Mesenteric fat pad (tissue), 1 donor: ENCODE measurements at places on chromosomes 16 and 17. TPM values are rescaled to one million over a fixed set of nuclear protein-coding genes. Genes with fewer than 3 reads are reported as not detected.
A peak's percentile ranks its signal among the peaks of the same experiment; 100 is the strongest.

P2RX5 gene
- 0.29 TPM for total RNA-seq

PARD6A gene
- total RNA-seq, result 3.9 TPM

CCDC78 gene
- total RNA-seq, result 1.0 TPM

TOP2A gene
- total RNA-seq, result 0.48 TPM

PRSS8 gene
- 0.51 TPM for total RNA-seq

RAB26 gene
- total RNA-seq, result not detected

DNA sequence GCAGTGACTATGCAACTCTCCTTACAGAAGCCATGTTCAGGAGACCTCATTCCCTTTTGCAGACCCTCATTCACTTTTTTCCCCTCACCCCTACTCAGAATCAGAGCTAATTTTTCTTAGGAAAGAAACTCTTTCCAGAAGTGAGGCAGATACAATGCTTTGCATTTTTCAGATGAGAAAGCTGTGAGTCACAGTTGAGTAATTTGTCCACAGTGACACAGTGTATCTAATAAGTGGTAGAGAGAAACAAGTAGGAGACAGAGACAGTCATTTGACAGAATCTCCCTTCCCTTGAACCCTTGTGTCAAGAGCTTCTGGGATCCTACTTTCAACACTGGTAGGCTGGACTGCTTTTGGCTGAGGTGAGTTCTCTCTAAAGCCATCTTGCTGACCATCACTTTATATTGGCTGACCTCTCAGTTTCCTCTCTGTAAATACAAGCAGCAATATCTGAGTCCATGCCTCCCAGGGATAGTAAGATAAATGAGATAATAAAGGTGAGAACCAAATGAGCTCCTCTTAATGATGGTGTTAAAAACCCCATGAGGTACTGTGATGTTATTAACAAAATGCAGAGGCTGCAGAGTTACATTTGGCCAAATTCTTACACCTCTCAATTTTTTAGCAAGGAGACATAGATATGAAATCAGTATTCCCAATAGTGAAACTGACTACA, 130.8 kb downstream of the CA10 start:
- DNase-seq, result no peak

DNA sequence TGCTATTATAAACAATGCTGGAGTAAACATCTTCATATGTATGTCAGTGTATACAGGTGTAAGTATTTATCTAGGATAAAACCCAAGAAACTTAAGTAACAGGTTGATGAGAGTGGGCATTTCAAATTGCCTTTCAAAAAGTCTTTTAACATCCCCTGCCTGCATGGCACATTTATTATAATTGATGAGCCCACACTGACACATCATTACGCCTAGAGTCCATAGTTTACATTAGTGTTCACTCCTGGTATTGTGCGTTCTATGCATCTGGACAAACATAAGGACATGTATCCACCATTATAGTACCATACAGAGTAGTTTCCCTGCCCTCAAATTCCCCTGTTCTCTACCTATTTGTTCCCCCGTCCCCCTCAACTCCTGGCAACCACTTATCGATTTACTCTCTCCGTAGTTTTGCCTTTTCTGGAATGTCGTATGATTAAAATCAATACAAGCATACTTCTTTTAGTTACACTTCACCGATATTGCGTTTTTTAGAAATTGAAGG, 53.7 kb downstream of the NACA2 start:
- DNase-seq, result no peak

GRCh38 chr17:28282596-28282995, 36.4 kb upstream of the TMEM97 start:
- DNase-seq, result no peak

- peak; percentile 89 for DNase-seq
Observed at GRCh38 chr17:42287305-42287976, 857 bp upstream of the STAT5A start.

- no peak for DNase-seq
Observed at GRCh38 chr16:75293772-75294171, 42.3 kb upstream of the BCAR1 start.

DNA sequence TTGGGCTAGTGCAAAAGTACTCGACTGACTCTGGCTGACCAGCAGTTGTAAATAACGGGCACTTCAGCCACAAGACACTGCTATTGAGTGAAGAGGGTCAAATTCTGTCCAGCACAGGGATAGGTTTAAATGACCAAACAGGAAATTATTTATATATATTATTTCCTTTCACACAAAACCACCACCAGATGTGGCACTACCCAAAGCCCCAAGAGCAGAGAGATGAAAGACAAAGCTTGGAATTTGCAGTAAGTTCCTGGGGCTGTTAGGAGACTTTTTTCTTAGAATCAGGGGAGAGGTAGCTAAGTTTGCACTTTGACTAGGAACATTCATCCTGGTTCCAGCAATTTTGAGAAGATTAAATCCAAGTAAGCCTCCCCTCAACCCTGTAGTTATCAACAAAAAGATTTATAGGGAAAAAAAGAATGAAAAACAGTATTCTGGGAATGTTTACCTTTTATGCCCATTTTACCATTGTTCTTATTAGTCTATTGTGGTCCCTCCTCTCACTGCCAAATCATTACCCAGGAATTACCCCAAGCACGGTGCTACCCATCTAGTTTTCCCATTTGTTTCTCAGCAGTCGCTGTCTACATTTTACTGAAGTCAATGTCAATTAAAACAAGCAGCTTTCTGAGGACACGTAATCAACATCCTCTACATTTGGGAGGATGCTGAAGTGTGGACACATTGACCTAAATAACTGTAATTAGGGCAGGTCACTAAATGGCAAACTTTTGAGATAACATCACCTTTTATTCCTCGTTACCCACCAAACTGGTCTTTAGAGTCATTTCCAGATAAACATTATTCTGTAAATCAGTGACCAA, 43.5 kb downstream of the GRB7 start:
- no peak for DNase-seq

GRCh38 chr17:64229815-64230728, 33.0 kb downstream of the TEX2 start:
- DNase-seq, result no peak

DNA sequence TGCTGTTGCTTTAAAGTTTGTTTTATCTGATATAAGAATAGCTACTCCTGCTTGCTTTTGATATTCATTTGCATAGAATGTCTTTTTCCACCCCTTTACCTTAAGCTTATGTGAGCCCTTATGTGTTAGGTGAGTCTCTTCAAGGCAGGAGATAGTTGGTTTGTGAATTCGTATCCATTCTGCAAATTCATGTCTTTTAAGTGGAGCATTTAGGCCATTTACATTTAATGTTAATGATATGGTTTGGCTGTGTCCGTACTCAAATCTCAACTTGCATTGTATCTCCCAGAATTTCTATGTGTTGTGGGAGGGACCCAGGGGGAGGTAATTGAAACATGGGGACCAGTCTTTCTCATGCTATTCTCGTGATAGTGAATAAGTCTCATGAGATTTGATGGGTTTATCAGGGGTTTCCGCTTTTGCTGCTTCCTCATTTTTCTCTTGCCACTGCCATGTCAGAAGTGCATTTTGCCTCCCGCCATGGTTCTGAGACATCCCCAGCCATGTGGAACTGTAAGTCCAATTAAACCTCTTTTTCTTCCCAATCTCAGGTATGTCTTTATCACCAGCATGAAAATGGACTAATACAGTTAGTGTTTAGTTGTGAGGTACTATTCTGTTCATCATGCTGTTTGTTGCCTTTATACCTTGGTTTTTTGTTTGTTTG, 27.2 kb downstream of the ATF7IP2 start:
- no peak for DNase-seq

DNA sequence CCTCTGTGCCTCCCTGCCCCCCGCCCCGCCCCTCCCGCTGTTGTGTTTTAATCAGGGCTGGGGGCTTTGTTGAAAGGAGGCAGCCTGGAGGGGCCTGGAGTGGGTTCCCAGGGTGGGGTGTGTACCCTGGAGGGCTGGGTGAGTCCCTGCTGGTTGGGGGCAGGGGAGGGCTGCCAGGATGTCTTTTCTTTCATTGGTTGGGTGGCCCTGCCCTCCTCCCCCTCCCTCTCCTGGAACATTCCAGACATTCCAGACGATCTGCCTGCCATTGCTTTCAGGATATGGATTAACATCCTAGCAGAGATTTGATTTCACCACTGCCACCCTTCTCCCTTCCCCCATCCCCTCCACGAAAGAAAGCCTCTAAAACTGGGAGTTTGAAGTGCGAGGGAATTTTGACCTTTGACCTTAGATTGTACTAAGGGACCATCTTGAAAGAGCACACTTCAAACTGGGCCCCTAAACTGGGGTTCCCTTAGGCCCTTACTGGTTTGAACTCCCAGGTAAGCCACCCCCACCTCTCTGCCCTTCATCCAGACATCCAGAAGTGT, 25.3 kb downstream of the IGF2BP1 start:
- DNase-seq, result no peak

DNA sequence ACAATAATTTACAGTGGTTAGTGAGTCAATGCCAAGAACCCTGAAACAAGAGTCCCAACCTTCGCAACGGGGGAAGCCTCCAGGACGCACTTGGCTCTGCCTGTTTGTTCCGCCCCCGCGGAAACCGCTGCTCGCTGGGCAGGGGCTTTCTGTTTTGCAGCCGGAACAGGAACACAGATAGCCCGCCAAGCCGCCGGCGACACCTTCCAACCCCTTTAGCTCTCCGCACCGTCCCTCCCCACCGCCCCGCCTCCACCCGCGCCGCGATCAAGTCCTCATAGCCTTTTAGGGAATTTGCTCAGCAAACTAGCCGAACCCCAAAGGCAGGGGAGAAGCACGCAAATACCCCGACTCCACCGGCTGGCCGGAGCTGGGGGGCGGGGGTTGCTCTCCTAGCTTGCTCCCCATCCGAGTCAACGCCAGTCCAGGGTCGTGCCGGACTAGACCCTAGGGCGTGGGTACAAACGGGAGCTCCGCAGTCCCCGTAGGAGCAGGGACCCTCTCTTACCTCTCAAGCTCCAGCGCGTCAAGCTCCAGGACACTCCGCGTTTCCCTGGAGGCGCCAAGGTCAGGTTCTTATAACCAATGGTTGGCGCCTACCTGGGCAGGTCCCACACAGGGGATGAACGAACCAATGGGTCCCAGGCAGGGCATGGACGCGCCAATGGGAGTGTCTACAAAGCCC, at the start of gene SLFN13:
Gene SLFN13, minus strand, starts transcription at position 553 of the 685 bp plus-strand sequence. CDS start 3,086 bp downstream, outside the sequence.
- DNase-seq, result peak; percentile 95

GRCh38 chr17:56987283-56987834, 9.4 kb downstream of the SCPEP1 start:
- no peak for DNase-seq

DNA sequence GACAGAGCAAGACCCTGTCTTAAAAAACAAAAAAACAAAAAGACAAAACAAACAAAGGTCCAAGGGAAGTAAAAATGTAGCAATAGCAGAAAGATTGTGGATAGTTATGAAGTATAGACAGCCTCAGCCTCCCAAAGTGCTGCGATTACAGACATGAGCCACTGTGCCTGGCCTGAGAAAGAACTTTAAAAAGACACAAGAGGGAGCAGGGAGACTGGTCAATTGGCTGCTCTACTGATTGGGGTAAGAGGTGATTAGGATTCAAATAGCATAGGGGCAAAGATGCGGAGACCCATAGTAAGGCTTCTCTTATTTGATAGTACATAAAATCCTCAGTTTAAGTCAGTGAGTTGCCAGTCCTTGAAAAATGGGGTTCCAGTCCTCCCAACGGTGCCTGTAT, 518.2 kb upstream of the GOT2 start:
- DNase-seq, result no peak

- DNase-seq, result no peak
Observed at GRCh38 chr17:6072611-6073010, 2.4 kb downstream of the WSCD1 start.

GRCh38 chr16:22782314-22782713, 31.6 kb upstream of the HS3ST2 start:
- DNase-seq, result no peak
